ENCODE measurements at places on chromosomes 3 and 15.

DNA sequence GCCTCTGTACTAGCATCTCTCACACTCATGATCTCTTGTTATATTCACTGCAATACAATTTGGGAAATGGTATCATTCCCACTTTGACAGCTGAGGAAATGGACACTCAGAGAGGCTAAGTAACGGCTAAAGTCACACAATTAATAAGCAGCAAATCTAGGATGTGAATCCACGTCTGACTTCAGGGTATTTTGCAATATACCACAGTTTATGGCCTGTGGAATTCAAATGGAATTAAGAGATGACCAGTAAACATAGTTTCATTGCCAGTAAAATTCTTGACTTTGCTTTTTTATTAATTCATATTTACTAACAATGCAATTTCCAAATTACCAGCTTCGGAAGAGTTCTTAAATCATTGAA, 61.1 kb downstream of the CCNL1 start:
- DNase-seq, result no peak

DNA sequence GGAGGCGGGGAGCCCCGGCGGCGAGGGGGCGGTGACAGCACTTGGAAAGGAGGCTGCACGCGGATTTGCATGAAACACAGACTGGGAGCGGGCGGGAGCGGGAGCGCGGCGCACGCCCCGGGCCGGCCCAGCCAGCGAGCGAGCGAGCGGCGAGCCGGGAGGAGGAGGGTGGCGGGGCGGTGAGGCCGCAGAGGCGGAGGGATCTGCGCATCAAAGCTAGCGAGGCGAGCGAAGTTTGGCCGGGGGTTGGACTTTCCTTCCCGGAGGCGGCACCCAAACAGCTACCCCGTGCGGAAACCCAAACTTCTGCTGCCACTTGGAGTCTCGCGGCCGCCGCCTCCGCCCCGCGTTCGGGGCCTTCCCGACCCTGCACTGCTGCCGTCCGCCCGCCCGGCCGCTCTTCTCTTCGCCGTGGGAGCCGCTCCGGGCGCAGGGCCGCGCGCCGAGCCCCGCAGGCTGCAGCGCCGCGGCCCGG, at the start of gene SMAD3:
SMAD3 (plus strand) TSS at position 72 of the 475 bp plus-strand sequence. CDS start 553 bp downstream, outside the sequence.
- peak; percentile 61 for DNase-seq

GRCh38 chr3:126052196-126053058, 31.5 kb downstream of the SLC41A3 start:
- DNase-seq, result no peak

DNA sequence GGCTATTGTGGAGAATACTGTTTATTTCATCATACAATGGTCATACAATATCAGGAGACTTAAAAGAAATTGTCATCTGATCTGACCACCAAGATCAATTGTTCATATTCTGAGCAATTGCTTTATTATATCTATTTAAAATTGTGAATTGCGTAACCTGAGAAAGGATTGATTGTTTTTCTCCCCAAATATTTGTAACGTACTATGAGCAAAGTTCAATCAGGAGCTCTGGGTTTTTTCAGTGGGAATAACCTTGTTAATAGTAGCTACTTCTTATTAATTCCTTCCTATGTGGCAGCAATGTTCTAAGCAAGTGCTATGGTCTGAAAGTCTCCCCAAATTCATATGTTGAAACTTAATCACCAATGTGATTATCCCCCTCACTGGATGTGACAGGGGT, 323.1 kb downstream of the ZPLD1 start:
- no peak for DNase-seq

DNA sequence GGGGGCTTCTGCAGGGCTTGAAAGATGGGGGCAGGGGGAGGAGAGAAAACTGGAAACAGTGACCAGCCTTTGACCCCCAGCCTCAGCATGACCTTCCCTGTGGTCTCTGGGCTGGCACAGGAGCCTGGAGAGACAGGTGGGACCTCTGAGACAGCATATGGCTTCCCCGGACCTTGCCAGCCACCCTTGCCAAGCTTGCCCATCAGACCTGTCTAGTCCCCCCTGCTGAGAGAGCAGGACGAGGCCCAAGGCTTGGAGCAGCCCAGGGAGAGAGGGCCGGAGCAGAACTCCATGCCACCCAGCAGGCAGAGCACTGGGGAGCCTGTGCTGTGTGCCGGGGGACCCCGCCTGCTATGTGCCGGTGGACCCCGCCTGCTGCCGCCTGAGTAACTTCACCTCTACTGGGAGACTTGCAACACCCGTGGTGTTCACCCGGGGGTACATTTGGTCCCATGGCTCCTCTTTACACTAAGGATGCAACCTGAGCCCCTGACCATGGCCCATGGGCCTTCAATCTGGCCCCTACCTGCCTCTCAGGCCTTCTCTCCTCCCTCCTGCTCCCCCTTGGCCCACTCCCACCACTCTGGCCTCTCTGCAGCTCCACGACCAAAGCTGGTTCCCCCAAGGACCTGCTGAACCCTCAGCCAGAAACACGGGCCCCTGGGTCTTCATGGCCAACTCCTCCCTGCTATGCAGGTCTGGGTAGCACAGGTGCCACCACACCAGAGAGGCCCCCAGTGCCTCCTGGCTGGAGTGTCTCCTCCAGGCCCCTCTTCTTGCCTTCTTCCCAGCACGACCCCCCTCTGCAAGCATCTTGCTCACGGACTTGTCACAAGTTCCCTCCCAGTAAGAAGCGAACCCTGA, 21.1 kb upstream of the SLC41A3 start:
- no peak for DNase-seq
